Stimulated activated CD8-positive, alpha-beta memory T cell treated with anti-CD3 and anti-CD28 coated beads, Interleukin-15, amount 100 ng/mL, for 24 hours (primary cell): ENCODE measurements at places on chromosomes 7 and 10.

DNA sequence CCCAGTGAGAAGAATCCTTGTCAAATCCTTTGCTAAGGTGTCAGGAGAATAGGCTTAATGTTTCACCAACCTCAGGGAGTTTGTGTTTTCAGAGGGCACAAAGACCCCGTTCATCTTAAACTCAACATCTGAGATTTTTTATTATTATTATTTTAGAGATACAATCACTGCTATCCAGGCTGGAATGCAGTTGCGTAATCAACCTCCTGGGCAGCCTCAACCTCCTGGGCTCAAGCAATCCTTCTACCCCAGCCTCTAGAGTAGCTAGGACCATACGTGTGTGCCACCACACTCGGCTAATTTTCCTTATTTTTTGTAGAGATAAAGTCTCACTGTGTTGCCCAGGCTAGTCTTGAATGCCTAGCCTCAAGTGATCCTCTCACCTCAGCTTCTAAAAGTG is 599.2 kb downstream of the KCNMA1 start:
- DNase-seq, result no peak

GRCh38 chr10:42475168-42476098 is 162.9 kb downstream of the ZNF33B start:
- DNase-seq, result no peak

- DNase-seq, result no peak
These were observed 7.1 kb downstream of the SPOCK2 start for GRCh38 chr10:72081210-72081609.

DNA sequence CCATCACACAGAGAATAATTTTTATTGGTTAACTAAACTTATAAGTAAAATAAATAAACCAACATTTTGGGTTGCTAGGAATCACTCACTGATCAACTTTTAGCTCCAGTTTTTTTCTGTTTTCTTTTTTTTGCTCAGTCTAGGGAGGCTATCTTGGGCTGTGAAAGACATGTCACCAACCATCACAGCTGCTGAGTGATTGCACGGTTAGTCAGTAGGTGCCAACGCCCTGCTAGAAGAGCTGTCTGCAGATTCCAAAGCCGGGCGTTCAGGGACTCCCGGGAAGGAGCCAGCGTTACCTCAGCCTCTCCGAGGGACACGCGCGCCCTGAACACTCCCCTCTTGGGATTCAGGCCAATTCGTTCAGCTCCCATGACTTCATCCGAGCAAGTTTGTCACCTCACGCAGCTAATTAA is 604 bp upstream of the STAM start:
- no peak for DNase-seq

DNA sequence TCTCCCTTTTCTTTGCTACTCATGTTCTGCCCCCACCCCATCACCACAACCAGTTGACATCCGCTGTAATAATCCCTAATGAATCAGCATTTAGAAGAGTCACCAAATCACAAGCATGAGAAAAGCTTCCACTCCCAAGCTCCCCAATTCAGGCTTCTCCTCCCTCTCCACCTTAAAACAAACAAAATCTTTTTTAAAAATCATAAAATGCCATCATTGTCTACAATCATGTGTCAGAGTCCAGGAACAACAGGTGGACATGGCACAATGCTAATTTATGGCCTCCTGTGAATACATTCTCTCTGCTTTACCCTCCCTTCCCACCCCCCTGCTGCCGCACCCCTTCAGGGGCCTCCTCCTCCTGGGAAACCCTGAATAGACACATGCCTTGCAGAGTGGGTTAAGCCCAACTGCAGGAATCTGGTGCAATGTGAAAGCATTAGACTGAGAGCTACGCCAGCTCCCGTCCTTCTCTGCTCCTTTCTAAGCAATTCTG is 3.7 kb downstream of the LRRC4 start:
- no peak for DNase-seq

- DNase-seq, result no peak
These were observed 115.8 kb upstream of the CARD11 start for GRCh38 chr7:3159445-3159844.
